ENCODE measurements at places on chromosomes 6 and 20.

DNA sequence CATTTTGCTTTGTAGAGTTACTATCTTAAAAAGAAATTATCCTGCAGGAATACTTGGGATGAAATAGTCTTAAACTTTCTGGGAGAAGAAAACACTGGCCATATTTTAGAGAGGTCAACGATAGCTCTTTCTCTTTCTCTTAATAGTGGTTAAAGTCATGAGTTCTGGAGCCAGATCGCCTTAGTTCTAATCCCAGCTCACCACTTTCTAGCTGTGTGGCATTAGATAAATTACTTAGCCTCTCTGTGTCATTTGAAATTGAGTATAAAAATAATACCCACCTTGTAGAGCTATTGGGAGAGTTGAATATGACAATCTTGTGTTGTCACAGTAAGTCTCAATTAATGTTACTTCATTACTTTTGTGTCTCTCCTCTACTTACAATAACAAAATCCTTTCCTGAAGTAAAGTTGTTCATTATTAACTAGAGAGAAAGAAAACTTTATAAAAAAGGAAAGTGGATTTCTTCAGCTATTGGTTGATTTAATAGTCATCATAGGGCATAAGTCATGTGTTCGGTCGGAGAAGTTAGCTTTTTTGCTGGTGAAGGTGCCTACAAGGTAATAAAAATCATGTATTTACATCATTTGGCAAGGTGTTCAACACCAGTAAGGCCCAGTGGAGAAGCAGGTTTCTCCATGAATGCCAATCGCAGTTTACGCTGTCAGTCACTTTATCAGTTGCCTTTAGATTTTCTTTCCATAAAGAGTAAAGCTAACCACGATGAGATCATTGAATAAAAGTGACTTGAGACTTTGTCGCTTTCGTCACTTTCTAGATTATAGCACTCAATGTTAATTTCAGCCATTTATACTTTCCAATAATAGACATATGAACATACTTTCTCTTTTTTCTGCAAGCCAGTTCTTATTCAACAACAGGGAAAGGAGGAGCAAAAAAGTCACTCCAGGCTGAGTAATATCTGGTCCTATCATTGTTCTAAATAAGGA, 2.0 kb downstream of the NEDD9 start:
- H3K27me3 ChIP-seq = no peaks in the 10 kb centered on the region
- H3K27ac ChIP-seq = peak overlapping the region; percentile 93
- H3K36me3 ChIP-seq = no peaks in the 10 kb centered on the region

- no peaks in the 10 kb centered on the region for H3K27me3 ChIP-seq
- no peaks in the 10 kb centered on the region for H3K36me3 ChIP-seq
Observed at GRCh38 chr20:507761-508332, 35.7 kb downstream of the CSNK2A1 start.

- H3K4me3 ChIP-seq = no peak overlapping the region
- H3K36me3 ChIP-seq = no peaks in the 10 kb centered on the region
- no peaks in the 10 kb centered on the region for H3K27me3 ChIP-seq
- H3K4me1 ChIP-seq = no peaks in the 10 kb centered on the region
Observed at GRCh38 chr20:9583151-9583550, 68.8 kb downstream of the LAMP5 start.

- H3K27me3 ChIP-seq = no peaks in the 10 kb centered on the region
- H3K36me3 ChIP-seq = no peaks in the 10 kb centered on the region
- H3K27ac ChIP-seq = no peak overlapping the region
- no peak for DNase-seq
- H3K4me1 ChIP-seq = no peaks in the 10 kb centered on the region
- H3K4me3 ChIP-seq = no peak overlapping the region
Observed at GRCh38 chr20:51969191-51969590, 166.9 kb upstream of the SALL4 start.

GRCh38 chr6:146890644-146891434, 292.1 kb downstream of the ADGB start:
- no peak overlapping the region for H3K27ac ChIP-seq
- H3K27me3 ChIP-seq = no peaks in the 10 kb centered on the region
- H3K4me3 ChIP-seq = no peak overlapping the region
- H3K4me1 ChIP-seq = no peaks in the 10 kb centered on the region
- H3K36me3 ChIP-seq = no peaks in the 10 kb centered on the region
- no peak for DNase-seq

- no peaks in the 10 kb centered on the region for H3K36me3 ChIP-seq
- H3K4me1 ChIP-seq = no peaks in the 10 kb centered on the region
- H3K27ac ChIP-seq = no peak overlapping the region
- no peak for DNase-seq
- H3K27me3 ChIP-seq = no peaks in the 10 kb centered on the region
Observed at GRCh38 chr20:38536310-38536709, 44.7 kb upstream of the ADIG start.

GRCh38 chr6:45930420-45931040, 85.1 kb downstream of the CLIC5 start:
- no peaks in the 10 kb centered on the region for H3K27me3 ChIP-seq
- H3K4me3 ChIP-seq = no peak overlapping the region
- no peak overlapping the region for H3K27ac ChIP-seq
- H3K4me1 ChIP-seq = no peaks in the 10 kb centered on the region
- H3K36me3 ChIP-seq = no peaks in the 10 kb centered on the region
- no peak for DNase-seq

Measured in breast epithelium (tissue), 4 donors.